NCI-H2227 treated with DMSO at 0.1 percent for 48 hours (cell line): ENCODE measurements at places on chromosomes 7 and 10.

GRCh38 chr10:91487911-91488582, 77.9 kb downstream of the HECTD2 start:
- no peak for DNase-seq

GRCh38 chr7:47283497-47284131, 298.3 kb downstream of the TNS3 start:
- no peak for DNase-seq

GRCh38 chr10:130801784-130802183, 509.7 kb downstream of the TCERG1L start:
- DNase-seq: no peak

- no peak for DNase-seq
These were observed 31.8 kb downstream of the CNNM2 start for GRCh38 chr10:102949916-102950315.

GRCh38 chr10:43091846-43092245, 15.0 kb downstream of the RET start:
- no peak for DNase-seq

DNA sequence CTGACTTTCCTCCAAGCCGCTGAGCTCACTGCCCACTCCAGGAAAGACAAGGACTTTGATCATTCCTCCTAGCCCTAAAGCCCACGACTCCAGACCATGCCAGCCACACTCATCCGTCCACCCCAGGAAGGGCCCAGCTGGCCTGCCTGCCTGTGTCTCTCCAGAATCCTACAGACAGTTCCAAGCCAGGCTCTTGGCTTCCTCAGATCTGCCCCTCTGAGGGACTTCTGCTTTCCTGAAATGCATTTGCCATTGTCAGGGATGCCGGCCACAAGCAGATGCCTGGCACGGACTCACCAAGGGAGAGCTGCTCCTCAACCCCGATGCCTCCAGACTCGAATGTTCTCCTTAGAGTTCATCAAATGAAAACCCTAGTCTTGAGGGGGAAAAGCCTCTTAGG, 155.8 kb downstream of the OAT start:
- no peak for DNase-seq

DNA sequence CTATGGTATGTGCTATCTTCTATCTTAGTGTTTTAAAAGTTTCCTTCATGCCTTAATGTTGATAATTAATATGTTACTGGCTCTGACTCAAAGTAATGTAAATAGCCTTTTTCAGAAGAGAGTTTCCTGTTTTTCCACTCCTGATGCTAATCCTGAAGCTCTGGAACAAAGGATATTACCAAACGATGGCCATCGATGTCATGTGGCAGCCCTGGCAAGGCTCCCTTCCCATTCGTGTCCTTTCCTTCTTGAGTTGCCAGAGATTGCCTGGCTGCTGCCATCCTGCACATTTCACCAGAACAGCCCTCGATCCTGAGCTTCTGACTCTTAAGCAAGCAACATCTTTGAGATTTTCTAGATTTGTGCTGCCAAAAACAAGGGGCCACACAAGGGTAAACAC, 46.0 kb downstream of the RNF133 start:
- no peak for DNase-seq

DNA sequence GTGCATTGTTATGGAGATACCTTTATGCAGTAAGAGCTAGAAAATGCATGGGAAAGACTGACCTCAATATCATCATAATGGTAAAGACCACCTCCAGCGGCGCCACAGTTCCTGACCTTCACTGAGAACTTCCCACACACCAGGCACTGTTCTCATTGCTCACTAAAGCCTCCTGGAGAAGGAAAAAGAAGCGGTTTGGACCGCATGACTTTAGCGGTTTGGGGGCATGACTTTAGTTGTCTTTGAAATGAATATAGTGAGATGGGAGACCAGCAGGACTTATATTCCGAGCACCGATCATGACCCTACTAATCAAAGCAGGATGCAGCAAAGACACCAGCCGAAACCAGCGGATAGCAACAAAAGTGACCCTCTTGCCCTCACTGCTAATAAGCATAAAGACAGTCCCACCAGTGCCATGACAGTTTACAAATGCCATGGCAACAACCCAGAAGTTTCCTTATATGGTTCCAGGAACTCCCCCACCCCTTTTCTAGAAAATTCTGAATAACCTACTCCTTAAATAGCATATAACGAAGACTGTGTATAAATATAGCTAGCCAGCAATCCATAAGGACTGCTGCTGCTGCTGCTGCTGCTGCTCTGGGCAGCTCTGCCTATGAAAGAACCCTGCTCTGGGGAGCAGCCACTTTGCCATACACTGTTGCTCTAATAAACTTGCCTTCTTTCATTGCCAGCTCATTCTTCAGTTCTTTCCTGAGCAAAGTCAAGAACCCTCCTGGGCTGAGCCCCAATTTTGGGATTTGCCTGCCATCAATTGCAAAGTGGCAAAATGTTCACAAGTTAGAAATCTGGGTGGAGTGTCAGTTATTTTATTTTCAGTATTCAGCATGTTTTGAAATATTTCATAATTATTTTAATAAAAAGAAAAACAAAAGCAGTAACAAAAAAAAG, 694.1 kb downstream of the SUGCT start:
- DNase-seq: no peak

- no peak for DNase-seq
These were observed 565.7 kb upstream of the ANKRD30A start for GRCh38 chr10:36559412-36560400.

DNA sequence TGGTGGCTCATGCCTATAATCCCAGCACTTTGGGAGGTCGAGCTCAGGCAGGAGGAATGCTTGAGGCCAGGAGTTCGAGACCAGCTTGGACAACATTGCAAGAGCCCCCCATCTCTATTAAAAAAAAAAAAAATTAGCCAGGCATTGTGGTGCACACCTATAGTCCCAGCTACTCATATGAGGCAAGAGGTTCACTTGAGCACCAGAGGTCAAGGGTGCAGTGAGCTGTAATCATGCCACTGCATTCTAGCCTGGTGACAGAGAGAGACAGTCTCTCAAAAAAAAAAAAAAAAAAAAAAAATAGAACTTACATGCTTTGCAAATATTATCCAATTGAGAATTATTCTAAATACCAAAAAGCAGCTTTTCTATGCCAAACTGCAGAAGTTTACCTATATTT, 11.0 kb downstream of the KIN start:
- no peak for DNase-seq

GRCh38 chr10:44865289-44865671, 45.9 kb upstream of the TMEM72 start:
- DNase-seq: no peak

DNA sequence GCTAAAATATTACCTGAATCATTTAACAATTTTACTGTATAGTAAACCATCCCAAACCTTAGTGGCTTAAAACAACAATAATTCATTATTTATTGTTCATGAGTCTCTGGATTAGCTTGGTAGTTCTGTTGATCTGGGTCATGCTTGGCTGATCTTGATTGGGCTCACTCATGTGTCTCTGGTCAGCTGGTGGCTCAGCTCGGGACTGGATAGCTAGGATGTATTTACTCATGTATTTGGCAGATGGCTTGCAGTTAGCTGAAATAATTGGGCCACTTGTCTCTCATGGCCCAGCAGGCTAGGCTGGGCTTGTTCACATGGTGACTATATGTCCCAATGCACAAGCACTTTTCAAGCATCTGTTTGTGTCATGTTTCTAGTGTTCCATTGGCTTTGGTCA, 262.8 kb downstream of the BBS9 start:
- DNase-seq: no peak

DNA sequence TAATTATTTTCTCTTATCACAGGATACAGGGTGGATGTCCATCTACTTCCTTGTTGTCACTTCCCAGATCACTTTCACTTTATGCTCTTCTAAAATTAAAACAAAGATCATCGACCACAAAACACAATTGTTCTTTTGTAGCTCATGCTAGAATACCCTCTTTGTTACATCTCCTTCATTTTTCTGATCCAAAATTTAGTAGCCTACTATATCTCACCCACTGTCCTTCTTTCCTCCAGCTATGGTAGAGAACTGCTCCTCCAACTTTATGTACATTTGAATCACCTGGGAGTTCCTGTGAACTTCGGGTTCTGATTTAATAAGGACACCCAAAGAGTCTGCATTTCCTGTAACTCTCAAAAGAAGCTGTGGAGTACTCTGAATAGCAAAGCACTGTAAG, 1.2 kb upstream of the AHR start:
- no peak for DNase-seq

DNA sequence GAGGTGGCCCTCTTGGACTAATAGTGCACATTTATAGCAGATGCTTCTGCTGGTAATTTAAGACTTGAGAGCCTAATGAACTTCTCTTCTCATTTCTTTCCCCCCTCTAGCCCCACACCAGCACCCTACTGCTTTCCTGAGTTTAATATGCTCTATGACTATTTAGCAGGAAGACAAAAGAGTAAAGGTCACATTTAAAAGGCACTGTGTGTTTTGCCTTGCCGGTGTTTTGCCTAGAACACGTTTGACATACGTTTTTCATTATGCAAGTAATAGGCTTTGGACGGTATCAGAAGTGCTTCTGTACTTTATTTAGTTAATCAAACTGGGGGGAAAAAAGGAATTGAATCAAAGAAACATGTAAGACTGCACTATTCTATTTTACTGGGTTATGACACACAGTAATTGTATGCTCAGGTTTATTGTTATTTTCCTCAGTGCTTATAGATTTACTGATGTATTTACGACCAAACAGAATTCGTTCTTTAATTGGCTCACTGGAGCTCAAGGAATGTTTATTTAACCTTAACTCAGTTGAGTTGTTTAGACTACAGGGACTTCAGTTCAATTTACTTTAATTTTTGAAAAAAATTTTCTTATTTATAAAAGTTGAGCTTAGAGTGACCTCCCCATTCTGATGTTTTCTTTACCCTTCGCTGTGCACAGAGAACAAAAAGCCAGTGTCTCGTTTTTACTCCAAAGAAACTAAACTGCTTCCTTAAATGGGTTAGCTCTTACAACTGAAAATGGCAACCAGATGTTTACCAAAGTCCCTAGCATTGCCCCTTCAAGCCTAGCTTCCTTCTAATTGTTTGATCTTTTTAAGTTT, 35.4 kb downstream of the CPED1 start:
- no peak for DNase-seq

DNA sequence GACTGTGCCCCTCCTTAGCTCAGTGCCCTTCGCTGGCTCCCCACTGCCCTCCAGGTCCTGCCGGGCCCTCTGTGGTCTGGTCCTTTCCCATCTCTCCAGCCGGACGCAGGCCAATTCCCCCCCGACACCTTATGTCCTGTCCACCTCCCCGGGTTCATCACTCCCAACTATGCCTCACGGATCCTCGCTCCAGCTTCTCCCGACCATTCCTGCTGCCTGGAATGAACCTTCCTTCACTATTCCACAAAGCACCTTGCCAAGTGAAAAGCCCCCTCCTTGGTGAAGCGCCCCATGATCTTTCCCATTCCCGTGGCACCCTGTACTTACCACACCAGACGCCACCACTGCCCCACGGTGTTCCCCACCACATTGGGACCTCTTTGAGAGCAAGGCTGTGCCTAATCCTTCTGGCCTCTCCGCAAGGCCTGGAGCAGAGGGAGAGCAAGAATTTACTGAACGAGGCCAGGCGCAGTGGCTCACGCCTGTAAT, 47.2 kb downstream of the TMEM270 start:
- DNase-seq: no peak

GRCh38 chr10:97024168-97025073, 161.3 kb downstream of the SLIT1 start:
- DNase-seq: no peak

DNA sequence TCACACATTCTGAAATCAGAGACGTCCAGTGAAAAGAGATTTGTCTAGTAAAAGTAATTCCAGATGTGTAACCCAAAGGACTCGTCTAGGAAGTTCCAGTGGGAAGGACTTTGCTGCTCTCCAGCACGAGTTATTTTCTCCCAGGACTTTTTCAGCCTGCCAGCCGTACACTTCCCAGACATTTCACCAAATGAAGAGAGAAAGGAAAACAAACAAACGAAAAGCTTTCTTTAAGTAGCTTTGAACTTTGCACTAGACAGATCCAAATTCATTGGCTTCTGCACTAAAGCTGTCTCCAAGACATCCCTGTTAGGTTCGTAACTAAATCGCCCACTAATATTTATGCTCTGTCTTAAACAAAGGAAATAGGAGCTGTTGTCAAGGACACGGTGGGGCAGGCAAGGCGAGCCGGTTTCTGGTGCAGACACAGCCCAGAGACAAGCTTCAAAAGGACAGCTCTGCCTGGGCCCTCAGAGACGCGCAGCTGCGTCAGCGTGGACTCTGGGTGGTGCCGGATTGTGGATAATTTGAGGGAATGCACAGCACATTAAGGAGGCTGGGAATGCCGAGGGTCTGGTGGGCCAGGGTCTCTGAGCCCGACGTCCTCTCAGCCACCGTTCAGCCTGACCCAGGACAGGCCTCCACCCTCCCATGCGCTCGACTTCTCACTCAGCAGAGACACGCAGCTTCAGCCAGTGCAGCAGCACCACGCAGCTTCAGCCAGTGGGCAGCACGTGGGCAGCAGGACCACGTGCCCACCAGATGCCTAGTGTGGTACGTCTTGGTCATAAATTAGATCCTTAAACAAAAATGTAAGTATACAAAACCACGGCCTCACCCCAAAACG, 64.1 kb upstream of the INSIG1 start:
- DNase-seq: no peak

GRCh38 chr7:139117599-139118233, 8.2 kb upstream of the ZC3HAV1 start:
- DNase-seq: no peak

GRCh38 chr10:6977398-6978186, 397.5 kb upstream of the PRKCQ start:
- DNase-seq: no peak

DNA sequence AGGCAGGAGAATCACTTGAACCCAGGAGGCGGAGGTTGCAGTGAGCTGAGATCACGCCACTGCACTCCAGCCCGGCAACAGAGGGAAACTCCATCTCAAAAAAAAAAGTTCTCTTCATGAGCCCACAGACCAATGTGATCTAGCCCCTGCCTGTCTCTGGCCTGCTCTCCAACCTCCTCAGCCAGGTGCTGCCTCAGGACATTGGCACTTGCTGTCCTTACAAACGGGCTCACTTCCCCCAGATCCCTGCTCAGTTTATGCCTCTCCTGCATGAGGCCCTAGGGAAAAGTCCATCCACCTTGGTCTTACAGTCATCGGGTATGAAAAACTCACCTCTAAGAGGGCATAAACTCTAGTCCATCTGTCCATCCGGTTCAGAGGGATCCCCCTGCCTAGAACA, 32.5 kb downstream of the TNS3 start:
- DNase-seq: no peak
